ENCODE measurements at places on chromosomes 4 and X. TPM values are rescaled to one million over a fixed set of nuclear protein-coding genes. Genes with fewer than 3 reads are reported as not detected.

Gene CXCL11
- total RNA-seq = 0.15 TPM

Gene ASB12
- under 0.01 TPM for total RNA-seq

Gene NUDT9
- 13.7 TPM for total RNA-seq

Gene FAM193A
- total RNA-seq = 14.4 TPM

Gene GAGE12C
- total RNA-seq = not detected

Gene PLP1
- 1.5 TPM for total RNA-seq

Gene LRP2BP
- 0.44 TPM for total RNA-seq

Gene SPANXN4
- not detected for total RNA-seq

Gene CACNA1F
- under 0.01 TPM for total RNA-seq

Gene SYAP1
- 35.8 TPM for total RNA-seq

Gene NEIL3
- total RNA-seq = 4.0 TPM

Gene CFI
- 8.3 TPM for total RNA-seq

Gene NPY5R
- total RNA-seq = not detected

Gene AWAT2
- not detected for total RNA-seq

Gene TLL1
- total RNA-seq = 0.15 TPM

Gene MAGED4B
- 44.5 TPM for total RNA-seq

Gene CENPVL3
- total RNA-seq = not detected

Gene TMEM255A
- total RNA-seq = under 0.01 TPM

Gene CT45A2
- total RNA-seq = not detected

Gene TCP11X2
- total RNA-seq = not detected
